ENCODE measurements at places on chromosomes 6 and 20. TPM values are rescaled to one million over a fixed set of nuclear protein-coding genes. Genes with fewer than 3 reads are reported as not detected.
A peak's percentile ranks its signal among the peaks of the same experiment; 100 is the strongest.

Gene TREM2
- total RNA-seq: not detected

Gene CEP250
- 63.6 TPM for total RNA-seq

Gene SLC26A8
- total RNA-seq: not detected

Gene STMND1
- 0.26 TPM for total RNA-seq

Gene ETV7
- 0.57 TPM for total RNA-seq

Gene FOXA2
- total RNA-seq: not detected

Gene MLN
- not detected for total RNA-seq

Gene RPL7L1
- 84.1 TPM for total RNA-seq

DNA sequence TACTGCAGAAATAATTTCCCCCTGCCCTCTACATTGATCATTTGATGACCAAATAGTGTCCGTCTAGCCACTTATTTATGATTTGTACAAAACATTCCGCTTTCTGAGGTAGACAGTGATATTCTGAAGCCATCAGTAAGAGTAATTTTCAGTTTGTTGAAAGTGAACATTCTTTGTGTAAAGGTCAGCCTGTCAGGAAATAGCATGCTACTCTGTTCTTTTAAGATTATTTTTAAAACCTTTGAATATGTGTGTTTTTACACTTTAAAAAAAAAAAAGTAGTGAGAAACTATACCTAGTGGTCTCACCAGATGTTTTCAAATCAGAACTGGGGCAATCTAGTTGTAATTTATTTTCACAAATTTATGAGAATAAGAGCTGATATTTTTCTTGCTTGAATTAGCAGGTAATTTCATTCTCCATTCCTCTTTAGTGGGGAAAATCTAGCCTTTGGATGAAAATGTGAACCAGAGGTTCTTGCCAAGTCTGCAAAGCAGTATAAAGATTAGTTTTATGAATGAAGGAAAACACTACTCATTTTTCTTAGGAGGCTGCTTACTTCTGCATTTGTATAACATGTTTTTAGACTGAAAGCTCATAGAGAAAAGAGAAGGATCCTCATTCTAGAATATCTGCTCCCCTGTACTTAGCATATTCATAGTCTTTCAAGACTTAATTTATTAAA, 12.1 kb upstream of the REV3L start:
- no peaks in the 10 kb centered on the region for H3K27me3 ChIP-seq
- no peak for DNase-seq
- no peaks in the 10 kb centered on the region for H3K36me3 ChIP-seq
- no peaks in the 10 kb centered on the region for H3K4me1 ChIP-seq
- no peak overlapping the region for H3K27ac ChIP-seq

- DNase-seq: no peak
- H3K27me3 ChIP-seq: no peaks in the 10 kb centered on the region
- H3K4me3 ChIP-seq: peak overlapping the region; percentile 46
- peak overlapping the region; percentile 99 for H3K27ac ChIP-seq
Measured at GRCh38 chr6:112300896-112301295, 46.2 kb upstream of the RFPL4B start.

DNA sequence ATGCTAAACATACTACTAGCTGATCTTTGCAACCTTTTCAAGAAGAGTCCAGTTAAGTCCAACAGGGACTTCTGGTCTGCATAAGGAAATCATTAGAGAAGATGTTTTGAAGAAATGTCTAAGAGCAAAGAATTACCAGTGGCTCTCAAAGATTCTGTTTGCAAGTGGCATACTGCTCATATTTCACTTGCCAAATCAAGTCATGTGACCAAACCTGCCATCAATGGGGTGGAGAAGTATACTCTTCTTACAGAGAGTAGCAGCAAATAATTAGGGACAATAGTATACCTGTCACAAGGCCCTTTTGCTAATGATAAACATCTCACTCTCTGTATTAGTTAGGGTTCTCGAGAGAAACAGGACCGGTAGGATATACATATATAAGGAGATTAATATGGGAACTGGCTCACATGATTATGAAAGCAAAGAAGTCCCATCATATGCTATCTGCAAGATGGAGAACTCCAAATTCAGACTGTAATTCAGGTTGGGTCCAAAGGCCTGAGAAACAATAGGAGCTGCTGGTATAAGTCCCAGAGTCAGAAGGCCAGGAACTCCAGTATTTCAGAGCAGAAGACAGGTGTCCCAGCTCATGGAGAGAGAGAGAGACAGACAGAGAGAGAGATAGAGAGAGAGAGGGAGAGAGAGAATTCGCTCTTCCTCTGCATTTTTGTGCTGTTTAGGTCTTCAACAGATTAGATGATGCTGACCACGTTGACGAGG, 111.5 kb downstream of the LCA5 start:
- no peak for DNase-seq
- no peaks in the 10 kb centered on the region for H3K36me3 ChIP-seq
- H3K4me1 ChIP-seq: no peaks in the 10 kb centered on the region
- no peak overlapping the region for H3K4me3 ChIP-seq
- H3K27me3 ChIP-seq: no peaks in the 10 kb centered on the region

- no peaks in the 10 kb centered on the region for H3K4me1 ChIP-seq
- DNase-seq: no peak
- no peaks in the 10 kb centered on the region for H3K36me3 ChIP-seq
- peaks cover 9% of the 10 kb centered on the region for H3K27me3 ChIP-seq
Measured at GRCh38 chr20:56195946-56196345, 52.6 kb upstream of the MC3R start.

GRCh38 chr6:166760288-166760687, 133.2 kb upstream of the RPS6KA2 start:
- H3K4me1 ChIP-seq: no peaks in the 10 kb centered on the region
- no peak overlapping the region for H3K27ac ChIP-seq
- DNase-seq: no peak
- peaks cover 15% of the 10 kb centered on the region for H3K27me3 ChIP-seq

- DNase-seq: no peak
- no peaks in the 10 kb centered on the region for H3K36me3 ChIP-seq
- H3K27me3 ChIP-seq: peaks cover 37% of the 10 kb centered on the region
- H3K27ac ChIP-seq: no peak overlapping the region
- H3K4me1 ChIP-seq: no peaks in the 10 kb centered on the region
- no peak overlapping the region for H3K4me3 ChIP-seq
Measured at GRCh38 chr20:53220482-53221307, 248.5 kb downstream of the TSHZ2 start.

GRCh38 chr6:53189554-53189953, 40.9 kb upstream of the GCM1 start:
- peaks cover 15% of the 10 kb centered on the region for H3K4me1 ChIP-seq
- no peaks in the 10 kb centered on the region for H3K27me3 ChIP-seq
- no peak overlapping the region for H3K27ac ChIP-seq
- no peak overlapping the region for H3K4me3 ChIP-seq

DNA sequence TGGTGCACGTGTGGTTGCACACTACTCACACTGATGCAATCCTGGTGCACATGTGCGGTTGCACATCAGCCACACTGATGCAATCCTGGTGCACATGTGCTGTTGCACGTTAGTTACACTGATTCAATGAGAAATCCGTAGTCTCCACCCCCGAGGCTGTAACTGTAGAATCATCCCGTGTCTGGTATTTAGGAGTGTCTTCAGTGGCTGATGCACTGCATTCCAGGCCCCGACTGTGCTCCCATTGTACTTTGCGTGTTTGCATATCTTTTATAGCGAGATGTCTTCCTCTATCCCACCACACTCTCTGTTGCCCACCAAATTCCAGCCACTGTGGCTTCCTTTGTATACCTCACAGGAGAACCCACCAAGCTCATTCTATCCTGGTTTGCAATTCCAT, 87.8 kb upstream of the MTHFD1L start:
- no peak overlapping the region for H3K4me3 ChIP-seq
- no peak overlapping the region for H3K27ac ChIP-seq
- H3K27me3 ChIP-seq: no peaks in the 10 kb centered on the region

- peaks cover 20% of the 10 kb centered on the region for H3K4me1 ChIP-seq
- H3K27me3 ChIP-seq: no peaks in the 10 kb centered on the region
- DNase-seq: no peak
- no peaks in the 10 kb centered on the region for H3K36me3 ChIP-seq
- peak overlapping the region; percentile 72 for H3K27ac ChIP-seq
- H3K4me3 ChIP-seq: peak overlapping the region; percentile 81
Measured at GRCh38 chr6:33313105-33313708, 671 bp downstream of the TAPBP start.

GRCh38 chr20:35771367-35771688, 487 bp upstream of the PHF20 start:
- H3K4me3 ChIP-seq: peak overlapping the region; percentile 87
- H3K27me3 ChIP-seq: no peaks in the 10 kb centered on the region
- no peak for DNase-seq
- H3K4me1 ChIP-seq: peaks cover 18% of the 10 kb centered on the region
- H3K36me3 ChIP-seq: peaks cover 10% of the 10 kb centered on the region

DNA sequence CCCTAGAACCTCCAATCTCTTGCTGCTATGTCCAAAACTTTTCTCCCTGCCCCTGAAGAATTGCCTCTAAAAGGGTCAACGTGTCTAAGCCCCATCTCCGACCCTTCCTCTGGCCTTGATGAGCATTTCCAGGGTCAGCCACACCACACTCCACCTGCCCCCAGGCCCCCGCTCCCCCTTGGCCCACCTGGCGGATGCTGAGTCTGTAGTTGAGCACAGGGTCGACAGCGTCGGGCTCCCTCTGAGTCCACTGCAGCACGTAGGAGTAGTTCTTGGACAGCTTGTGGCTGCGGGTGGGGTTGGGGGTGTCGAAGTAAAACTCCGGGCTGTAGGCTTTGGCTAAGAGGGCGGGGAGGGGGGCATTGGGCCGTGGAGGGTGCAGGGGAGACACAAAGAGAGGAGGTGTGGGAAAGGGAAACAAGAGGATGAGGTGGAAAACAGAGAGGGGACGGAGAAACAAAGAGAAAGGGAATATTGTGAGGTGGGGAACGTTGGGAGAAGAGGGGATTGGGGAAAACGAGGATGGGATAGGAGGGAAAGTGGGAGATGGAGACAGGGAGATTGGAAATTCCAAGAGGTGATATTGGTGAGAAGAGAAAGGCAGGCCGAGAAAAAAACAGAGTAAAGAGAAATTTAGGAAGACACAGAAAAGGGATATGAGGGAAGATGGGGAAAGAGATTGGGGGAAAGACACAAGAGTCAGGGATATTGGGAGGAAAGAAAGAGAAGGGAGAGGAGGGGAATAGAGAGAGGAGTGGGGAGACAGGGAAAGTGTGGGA, 50.5 kb downstream of the MDGA1 start:
- no peak overlapping the region for H3K4me3 ChIP-seq
- no peaks in the 10 kb centered on the region for H3K36me3 ChIP-seq
- no peak for DNase-seq

DNA sequence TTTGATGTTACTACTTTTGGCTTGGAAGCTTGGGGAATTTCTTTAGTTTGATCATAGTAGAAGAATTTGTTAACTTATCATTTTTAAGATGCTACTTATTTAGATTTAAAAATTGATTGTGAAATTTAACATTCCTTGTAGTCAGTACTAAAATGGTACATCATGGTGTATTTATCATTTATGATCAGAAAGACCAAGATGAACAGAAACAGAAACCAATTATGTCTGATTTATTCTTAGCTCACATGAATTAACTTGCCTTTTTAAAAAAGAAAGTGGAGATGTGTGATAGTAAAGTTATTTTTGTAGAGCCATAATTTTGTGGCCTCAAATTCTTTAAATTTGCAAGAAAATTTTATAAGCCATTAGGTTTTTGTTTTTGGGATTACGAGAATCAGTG, 77.6 kb downstream of the LIN28B start:
- no peak for DNase-seq
- no peak overlapping the region for H3K4me3 ChIP-seq
- H3K36me3 ChIP-seq: no peaks in the 10 kb centered on the region
- no peaks in the 10 kb centered on the region for H3K27me3 ChIP-seq
- H3K4me1 ChIP-seq: no peaks in the 10 kb centered on the region
